ENCODE measurements at places on chromosomes 2 and 18.

DNA sequence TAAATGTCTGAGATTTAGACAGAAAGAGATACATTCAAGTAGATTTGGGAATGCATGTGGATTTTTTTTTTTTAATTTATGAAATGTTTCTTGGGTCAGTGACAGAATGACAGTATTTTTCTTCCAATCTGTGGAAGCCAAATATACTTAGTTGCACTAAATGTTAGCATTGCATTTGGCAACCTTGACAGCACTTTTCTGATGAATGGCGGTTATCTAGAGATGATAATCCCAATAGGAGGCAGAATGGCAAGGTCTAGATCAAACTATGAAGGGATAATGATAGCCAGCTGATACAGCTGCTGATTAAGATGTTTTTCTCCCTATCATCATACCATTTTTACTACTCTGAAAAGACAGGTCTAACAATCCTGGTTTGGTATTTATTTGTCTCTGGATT, 174.5 kb upstream of the STON1 start:
- no peak for DNase-seq

DNA sequence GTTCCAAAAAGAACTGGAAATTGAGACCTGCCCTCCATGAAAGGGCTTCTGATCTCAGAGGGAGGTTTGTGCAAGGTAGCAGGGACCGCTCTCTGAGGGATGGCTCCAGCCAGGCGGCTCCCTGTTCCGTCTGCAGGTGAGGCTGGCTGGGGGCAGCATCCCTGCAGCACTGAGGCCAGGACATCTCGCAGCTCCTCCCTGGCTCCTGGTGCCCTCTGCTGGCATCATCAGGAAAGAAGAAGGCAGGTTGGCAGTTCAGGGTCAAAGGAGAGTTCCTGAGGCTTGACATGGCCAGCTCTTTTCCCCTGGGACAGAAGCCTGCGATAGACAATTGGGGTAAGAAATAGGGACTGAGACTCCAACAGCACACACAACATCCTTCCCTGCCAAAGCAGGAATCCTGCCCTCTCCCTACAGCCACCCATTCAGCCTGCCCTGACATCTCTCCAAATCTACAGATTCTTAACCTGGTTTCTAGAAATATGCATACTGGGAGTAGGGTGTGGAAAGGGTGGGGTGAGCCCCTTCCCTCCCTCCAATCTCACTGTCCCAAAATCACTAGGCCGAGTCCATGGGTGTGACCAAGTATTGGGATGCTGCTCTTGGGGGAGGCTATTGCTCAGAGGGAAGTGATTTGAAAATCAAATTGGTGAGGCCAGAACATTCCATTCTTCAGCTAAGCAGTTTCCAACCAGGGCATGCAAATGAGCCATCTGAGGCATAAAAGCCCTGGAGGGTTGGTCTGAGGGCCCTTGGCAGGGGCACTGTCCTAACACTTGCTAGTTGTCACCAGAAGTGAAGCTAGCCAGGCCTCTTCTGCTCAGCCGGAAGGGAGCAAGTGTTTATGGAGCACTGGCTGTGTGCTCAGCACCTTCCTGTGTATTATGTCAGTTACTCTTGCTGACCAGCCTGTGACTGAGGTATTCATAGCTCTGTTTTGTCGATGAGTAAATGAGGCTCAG, 185.4 kb downstream of the TFCP2L1 start:
- no peak for DNase-seq

GRCh38 chr2:32865399-32866068, 81.2 kb upstream of the LTBP1 start:
- DNase-seq = peak; percentile 92

DNA sequence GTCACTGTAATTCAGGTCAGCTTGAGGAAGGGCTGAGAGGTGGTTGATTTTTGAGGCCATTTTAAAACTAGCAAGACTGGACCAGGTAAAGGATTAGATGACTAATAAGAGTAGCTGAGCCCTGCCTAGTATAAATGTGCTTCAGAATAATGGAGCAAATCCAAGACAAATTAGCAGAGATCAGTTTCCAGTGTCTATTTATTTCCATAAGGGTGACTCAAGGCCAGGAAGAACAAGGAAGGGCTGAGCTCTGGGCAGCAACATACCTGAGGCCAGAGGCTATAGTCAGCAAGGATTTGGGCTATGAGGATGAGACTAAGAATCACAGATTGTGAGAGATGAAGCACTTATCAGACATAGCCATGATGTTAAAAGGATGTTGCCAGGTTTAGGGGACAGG, 339.0 kb upstream of the LRRTM1 start:
- DNase-seq = no peak

DNA sequence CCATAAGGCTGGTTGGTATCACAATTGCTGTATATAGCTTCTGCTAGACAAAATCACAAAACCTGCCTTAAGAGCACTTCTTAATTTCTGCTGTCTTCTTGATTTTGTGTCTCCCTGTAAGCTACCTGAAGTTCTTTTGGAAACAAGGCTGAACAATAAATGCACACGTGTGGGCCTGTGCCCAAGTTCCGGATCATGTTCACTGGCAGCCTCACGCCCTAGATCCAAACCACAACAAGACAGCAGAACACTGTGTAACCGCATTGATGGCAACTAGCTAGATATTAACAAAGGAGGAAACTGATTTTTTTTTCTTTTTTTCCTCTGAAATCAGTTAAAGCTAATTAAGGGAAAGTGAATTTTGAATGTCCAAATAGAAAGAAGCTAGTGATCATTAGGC, 81.5 kb upstream of the LYPD6B start:
- DNase-seq = no peak

- peak; percentile 70 for DNase-seq
These were observed 429.2 kb downstream of the TNS1 start for GRCh38 chr2:217573571-217573970.

DNA sequence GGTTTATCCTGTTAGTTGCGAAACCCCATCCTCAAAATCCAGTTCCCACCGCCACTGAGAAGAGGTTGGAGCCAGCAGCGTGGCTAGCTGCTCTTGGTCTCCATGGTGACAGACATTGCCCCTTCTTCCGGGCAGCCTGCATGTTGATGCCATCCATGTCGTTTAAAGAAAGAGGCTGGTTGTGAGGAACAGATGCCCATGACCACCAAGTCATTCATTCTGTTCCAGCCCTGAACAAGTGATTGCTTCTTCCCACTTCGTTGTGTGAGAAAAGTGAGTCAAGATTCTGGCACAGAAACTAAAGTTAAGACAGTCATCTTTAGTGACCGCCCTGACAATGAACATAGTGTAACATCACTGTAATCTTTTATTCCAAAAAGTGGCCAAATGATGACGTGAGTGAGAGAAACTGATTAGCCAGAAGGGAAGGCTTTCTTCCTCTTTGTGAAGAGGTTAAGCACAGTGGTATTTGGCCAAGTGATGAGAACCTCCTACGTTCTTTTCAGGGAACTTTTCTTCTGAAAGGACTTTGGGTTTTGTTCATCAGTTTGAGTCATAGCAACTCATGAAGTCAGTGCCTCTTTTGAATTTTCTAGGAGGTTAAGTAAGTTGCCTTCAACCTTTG, 272.5 kb downstream of the GALR1 start:
- no peak for DNase-seq

All from choroid plexus epithelial cell (primary cell).